ENCODE measurements at places on chromosomes 3 and 15.

- peak; percentile 55 for DNase-seq
Observed at GRCh38 chr3:127286571-127287140, 1.2 kb downstream of the PRR20G start.

DNA sequence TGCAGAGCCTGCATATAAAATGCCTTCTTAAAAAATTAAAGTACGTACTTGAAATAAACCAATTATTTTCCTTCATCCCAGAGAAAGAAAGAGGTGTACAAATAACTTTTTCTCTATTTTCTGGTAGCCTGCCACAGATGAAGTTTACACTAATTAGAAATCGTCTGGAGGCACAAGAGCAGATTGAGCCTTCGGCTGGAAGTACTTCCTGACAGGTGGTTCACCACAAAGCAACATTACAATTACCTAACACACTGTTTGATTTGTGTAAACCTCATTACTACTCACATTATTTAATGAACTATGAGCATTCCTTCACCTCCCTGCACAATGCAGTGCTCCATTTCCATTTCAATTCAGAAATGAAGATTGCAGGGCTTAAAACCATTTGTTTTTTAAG lies 856.1 kb downstream of the SI start:
- DNase-seq, result no peak

DNA sequence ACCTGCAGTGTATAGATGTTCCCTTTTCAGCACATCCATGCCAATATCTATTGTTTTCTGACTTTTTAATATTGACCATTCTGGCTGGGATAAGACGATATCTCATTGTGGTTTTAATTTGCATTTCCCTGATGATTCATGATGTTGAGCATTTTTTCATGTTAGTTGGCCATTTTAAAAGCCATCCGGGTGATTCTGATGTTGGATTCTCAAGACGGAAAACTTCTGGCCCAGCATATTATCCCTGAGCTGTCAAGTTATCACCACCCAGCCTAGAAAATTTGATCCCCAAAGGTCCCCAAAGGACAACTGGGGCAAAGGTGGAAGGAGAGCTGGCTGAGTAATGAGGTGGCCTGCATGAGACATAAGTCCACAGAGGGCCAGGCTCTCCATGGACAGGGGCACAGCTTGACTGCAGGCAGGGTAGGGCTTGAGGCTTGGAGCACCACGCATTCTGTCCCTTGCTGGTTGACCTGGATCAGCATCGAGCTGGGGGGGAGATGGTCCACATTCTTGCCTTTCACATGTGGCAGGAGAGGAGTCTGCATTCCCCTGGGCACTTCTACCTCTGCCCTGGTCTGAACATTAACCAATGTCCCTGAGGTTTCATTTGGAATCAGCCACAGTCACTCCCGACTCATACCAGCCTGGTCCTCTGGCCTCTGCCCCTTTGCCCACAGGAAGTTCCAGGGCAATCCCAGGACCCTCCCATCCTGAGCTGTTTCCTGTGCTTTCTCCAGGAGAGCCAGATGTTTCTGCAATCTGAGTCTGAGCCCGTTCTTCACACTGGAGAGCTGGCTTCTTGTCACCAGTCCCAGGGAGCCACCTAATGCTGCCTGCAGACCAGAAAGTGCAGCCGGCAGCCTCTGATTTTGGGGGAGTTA lies 69.2 kb downstream of the ISG20 start:
- DNase-seq, result no peak

GRCh38 chr3:64148955-64149653 lies 76.2 kb downstream of the PRICKLE2 start:
- no peak for DNase-seq

GRCh38 chr15:63502843-63503738 lies 1.3 kb upstream of the USP3 start:
- peak; percentile 98 for DNase-seq

DNA sequence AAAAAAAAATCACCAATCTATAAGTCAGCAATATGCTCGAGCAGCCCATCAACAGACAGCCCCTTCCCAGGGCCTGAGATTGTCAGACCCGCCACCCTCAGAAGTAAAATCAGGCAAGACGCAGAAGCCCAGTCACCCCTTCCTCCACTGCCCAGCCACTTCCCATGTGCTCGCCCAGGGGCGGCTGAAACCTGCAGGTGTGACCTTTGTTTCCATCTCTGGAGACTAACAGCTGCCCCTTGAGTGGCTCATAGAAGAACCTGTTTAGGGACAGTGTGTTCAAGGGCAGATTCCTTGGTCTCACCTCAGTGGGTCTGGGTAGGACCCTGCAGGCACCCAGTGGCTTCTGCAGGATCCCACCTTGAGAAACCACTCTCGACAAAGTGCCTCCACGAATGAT lies 105.6 kb downstream of the MYLK start:
- no peak for DNase-seq

- DNase-seq, result peak; percentile 57
Observed at GRCh38 chr15:65576664-65577063, 34.3 kb downstream of the INTS14 start.

GRCh38 chr3:50157827-50158529 lies 2.9 kb downstream of the SEMA3F start:
- no peak for DNase-seq

DNA sequence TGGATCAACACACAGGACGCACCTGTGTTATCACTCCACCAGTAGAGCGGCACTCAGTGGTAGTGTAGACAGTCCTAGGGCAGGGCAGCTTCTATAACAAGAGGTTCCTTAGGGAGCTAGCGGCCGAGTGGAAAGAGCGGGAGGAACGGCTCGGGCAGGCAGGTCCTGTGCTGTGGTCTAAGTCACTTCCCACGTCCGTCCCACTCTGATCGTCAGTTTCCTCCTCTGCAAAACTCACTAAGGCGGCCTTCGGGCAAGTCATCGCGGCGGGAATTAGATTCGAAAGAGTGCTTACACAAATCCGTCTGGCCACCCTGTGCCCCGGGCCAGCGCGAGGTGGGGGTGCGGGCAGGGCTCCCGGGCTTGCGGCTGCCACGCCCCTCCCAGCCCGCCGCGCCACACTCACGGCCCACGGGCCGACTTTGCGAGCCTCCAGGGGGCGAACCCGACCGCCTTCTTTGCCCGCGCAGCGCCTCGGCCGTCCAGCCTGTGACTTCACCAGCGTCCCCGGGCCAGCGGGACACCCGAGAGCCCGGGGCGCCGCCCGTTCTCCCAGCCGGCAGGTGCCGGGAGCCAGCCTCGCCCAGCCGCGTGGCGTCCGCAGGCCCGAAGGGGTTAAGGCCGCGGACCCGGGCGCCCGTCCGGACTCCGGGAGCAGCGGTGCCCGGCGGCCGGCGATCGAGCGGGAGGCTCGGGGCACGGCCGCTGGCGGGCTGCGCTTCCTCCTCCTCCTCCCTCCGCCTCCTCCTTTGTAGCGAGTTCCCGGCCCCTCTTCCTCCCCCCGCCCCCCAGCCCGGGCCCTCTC lies 416 bp upstream of the CORO2B start:
- DNase-seq, result peak; percentile 46

- no peak for DNase-seq
Observed at GRCh38 chr3:16770021-16770420, 114.7 kb upstream of the PLCL2 start.

DNA sequence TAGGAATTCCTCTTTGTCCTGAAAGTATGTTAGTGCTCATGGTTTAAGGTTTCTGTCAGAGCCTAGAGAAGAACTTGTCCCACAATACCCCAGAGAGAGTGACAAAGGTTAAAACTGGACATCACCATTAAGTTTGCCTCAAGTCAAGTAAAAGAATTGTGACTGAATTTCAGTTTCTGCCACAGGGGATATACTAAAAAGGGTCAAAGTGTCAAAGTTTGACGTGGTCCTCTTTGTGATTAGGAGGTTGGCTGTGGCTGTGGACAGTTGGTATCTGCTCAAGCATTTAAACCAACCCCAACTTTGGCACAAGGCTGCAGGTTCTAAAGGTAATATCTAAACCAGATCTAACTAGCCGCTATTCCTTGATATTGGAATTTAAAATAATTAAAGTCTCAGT lies 26.1 kb downstream of the FMN1 start:
- DNase-seq, result no peak

DNA sequence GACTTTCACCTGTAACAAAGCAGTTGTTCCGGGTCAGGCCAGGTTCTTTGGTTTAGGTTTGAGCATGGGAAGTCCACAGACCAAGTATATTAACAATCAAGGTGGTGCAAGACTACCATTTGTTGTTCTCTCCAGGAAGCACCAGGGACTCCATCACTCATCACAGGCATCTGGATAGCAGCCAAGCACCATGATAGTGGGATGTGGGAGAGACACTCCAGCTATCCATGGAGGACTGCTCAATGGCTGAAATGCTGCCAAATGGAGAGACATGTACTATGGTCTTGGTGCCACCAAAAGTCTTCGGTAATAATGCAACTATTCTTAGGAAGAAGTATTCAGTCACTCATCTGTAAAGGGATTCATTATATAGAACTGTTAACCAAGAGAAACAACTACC lies 143.0 kb downstream of the TNIK start:
- peak; percentile 43 for DNase-seq

GRCh38 chr3:194277104-194277785 lies 73.9 kb downstream of the CPN2 start:
- DNase-seq, result no peak

GRCh38 chr3:59600631-59601030 lies 550.8 kb upstream of the CFAP20DC start:
- DNase-seq, result no peak

- no peak for DNase-seq
Observed at GRCh38 chr3:110066206-110066605, 728.9 kb upstream of the DPPA4 start.

- DNase-seq, result no peak
Observed at GRCh38 chr3:169710619-169711018, 47.1 kb upstream of the MECOM start.

- DNase-seq, result no peak
Observed at GRCh38 chr3:62332835-62333244, 40.5 kb downstream of the FEZF2 start.

DNA sequence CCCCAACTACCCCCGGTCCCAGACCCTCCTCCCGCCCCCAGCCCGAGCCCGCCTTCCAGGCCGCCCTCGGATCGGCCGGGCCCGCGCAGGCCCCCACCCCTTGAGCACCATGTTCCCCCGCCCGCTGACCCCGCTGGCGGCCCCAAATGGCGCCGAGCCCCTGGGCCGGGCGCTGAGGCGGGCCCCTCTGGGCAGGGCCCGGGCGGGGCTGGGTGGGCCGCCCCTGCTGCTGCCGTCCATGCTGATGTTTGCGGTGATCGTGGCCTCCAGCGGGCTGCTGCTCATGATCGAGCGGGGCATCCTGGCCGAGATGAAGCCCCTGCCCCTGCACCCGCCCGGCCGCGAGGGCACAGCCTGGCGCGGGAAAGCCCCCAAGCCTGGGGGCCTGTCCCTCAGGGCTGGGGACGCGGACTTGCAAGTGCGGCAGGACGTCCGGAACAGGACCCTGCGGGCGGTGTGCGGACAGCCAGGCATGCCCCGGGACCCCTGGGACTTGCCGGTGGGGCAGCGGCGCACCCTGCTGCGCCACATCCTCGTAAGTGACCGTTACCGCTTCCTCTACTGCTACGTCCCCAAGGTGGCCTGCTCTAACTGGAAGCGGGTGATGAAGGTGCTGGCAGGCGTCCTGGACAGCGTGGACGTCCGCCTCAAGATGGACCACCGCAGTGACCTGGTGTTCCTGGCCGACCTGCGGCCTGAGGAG lies 472 bp downstream of the CHST14 start:
- peak; percentile 32 for DNase-seq

DNA sequence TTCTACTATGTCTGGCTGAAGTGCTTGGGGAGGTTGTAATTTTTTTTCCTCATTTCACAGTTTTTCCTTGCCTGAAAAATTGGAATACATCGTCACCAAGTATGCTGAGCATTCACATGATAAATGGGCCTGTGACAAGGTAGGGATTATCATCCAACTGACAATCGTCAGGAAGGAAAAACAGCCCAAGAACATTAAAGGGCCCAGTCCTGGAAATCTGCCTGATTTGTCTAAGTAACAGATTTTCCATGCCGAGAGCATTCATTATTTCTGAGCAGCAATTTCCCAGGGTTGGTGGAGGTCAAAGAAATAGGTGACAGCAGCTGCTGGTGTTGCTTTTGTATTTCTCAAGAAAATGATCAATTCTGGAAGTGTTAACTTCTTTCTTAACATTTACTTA lies 226.0 kb upstream of the CHRM5 start:
- DNase-seq, result no peak

GRCh38 chr3:172038798-172039435 lies 461 bp upstream of the FNDC3B start:
- no peak for DNase-seq

DNA sequence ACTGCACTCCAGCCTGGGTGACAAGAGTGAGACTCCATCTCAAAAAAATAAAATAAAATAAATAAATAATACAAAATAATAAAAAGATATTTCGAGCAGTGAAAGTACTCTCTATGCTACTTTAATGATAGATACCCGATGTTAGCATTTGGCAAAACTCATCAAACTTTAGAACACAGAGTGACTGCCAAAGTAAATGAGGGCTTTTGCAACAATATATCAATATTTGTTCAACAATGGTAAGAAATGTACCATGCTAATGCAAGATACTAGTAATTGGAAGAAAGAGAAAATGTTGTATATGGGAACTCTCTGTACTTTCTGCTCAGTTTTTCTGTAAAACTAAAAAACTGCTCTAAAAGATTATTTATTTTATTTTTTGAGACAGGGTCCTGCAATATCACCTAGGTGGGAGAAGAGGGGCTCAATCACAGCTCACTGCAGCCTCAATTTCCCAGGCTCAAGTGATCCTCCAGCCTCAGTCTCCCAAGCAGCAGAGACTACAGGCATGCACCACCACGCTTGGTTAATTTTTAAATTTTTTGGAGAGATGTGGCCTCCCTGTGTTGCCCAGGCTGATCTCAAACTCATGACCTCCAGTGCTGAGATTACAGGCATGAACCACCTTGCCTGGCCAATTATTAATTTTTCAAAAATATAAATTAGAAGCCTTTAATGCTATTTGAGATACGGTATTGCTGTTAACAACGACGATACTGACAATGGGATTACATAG lies 650.5 kb upstream of the NR2F2 start:
- DNase-seq, result no peak

- no peak for DNase-seq
Observed at GRCh38 chr15:31438601-31439265, 112.1 kb downstream of the KLF13 start.

DNA sequence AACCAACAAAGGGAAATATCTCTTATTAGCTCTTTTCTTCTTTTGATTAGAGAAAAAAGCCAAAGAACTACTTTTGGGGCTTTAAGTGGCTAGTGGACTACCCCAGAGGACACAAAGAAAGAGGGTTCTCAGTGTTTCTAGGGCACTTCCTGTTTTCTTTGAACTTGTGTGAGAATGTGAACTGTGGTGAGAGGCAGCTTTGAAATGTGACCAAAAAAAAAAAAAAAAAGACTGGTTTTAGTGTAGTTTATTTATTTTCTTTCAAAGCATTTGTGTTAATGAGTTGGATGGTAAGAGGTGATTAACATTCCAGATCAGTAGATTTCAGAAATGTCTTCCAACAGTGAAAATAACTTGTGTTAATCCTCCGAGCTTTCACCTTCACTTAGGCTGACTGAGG lies 32.4 kb downstream of the SELENOT start:
- no peak for DNase-seq

Measured in Caki2 (cell line).